ENCODE measurements at places on chromosomes 1 and 21.

GRCh38 chr1:162753998-162754585 is 36.4 kb upstream of the HSD17B7 start:
- no peak for DNase-seq

DNA sequence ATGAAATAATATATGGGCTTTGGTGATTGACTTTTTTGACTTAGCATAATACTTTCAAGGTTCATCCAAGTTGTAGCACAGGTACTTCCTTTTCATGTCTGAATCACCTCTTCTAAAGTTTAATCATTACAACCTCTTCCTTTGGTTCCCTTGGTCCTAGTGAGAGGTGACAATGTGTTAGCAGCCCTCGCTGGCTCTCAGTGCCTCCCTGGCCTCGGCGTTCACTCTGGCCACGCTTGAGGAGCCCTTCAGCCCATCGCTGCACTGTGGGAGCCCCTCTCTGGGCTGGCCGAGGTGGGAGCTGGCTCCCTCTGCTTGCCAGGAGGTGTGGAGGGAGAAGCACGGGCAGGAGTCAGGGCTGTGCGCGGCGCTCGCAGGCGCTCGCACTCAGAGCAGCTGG is 13.0 kb upstream of the RCAN3 start:
- DNase-seq: no peak

- DNase-seq: no peak
These were observed 62.6 kb downstream of the MAN1C1 start for GRCh38 chr1:25679171-25679570.

DNA sequence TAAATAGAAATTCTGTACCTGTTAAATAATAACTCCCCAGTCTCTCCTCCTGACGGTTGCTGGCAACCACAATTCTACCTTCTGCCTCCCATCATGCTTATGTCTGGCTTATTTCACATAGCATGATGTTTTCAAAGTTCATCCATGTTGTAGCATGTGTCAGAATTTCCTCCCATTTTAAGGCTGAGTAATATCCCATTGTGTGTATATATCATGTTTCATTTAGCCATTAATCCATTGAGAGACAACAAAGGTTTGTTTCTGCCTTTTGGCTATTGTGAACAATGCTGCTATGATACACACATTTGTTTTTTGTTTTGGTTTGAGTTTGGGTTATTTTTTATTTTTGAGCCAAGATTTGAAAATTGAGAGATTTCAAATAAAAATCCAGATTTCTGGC is 72.0 kb downstream of the LBR start:
- no peak for DNase-seq

DNA sequence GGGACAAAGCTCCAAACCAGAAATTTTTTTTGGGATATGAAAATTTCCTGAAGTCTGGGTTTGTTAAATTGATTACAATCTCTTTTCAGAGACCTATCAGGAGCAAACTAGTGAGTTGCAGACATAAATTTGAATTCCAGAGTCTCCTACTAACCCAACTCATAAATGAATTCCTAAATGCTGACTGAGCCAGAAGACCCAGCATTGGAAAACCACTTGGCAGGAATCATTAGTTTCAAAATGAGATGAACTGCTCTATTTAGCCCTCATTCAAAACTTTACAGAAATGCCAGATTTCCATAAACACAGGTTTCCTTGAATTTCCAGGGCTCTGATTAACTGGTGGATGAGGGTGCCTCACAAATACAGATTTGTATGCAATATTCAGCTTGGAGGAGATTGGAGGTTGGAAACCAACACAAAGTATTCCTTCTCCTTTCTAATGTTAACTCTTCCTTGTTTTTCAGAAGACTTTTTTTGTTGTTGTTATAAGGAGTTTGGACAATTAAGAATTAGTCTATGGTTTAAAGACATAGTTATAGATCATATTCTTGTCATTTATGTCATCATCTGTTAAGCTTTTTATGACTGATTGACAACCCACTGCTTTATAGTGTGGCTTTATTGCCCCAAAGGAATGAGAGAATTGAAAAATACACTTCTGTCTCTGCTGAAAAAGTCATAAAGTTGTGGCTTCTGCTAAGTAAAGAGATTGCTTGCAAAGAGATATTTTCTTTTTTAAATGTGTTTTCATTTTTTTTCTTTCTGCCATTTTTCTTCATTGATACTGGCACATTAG is 222.8 kb downstream of the HLX start:
- no peak for DNase-seq

DNA sequence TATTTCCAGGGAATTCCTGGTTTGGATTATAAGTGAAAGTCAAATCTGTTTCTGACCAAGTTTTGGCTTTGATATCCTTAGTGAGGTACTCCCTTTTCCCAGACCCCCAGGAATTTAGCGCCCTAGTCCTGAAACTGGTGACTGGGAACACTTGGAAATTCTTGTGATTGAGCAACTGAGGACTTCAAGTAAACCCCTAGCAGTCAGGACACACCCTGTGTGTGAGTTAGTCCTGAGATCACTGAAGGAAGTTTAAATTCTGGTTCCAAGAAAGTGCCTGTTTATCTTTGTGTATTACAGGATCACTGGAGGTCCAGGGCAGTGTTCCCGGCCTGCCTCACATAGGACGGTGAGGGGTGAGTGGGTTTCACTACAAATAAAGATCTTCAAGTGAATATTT is 95.1 kb upstream of the F3 start:
- DNase-seq: no peak

- no peak for DNase-seq
These were observed 65.2 kb downstream of the TMCO4 start for GRCh38 chr1:19734472-19734999.
